ENCODE measurements at places on chromosomes 1 and 21.

DNA sequence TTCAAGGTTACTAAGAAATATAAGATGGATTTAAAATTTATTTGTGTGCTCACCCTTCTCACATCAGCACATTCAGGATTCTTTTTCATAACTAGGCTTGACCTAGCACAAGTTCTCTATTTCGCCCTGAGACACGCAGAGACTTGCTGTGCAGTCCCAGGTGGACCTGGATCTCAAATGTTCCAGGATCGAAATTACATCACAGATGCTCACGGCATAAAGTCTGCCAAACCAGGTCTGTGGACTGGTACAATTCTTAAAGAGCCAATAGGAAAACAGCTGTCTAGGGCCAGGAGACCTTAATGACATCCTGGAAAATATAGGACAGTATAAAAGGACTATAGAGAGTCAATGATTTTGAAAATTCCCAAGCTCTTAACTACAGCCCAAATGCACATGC lies 2.2 kb downstream of the PGBD5 start:
- no peak for DNase-seq

DNA sequence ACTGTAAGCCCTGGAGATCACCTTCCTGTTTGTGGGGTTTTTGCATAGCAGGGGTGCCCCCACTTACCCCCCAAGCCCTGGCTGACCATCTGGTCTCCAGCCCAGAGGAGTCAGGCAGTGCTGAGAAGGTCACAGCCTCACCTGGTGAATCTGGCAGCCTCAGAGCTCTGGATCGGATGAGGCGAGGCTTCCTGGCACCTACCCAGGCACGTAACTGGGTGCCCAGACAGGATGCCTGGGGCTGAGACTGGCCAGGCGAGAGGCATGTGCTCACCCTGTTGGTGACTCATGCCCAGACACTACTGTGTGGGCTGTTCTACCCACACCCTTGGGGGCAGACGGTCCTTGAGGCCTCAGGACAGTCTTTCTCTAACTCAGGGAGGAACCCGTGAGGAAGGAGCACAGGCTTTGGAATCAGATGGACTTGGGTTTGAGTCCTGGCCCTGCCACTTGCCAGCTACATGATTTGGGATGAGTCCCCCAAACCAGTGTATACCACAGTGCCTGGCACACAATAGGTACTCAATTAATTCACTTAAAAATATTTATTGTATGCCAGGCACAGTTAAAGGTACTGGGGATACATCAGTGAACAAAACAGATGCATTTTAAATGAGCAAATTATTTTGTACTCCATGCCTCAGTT lies 15.1 kb upstream of the PADI3 start:
- peak; percentile 88 for DNase-seq

DNA sequence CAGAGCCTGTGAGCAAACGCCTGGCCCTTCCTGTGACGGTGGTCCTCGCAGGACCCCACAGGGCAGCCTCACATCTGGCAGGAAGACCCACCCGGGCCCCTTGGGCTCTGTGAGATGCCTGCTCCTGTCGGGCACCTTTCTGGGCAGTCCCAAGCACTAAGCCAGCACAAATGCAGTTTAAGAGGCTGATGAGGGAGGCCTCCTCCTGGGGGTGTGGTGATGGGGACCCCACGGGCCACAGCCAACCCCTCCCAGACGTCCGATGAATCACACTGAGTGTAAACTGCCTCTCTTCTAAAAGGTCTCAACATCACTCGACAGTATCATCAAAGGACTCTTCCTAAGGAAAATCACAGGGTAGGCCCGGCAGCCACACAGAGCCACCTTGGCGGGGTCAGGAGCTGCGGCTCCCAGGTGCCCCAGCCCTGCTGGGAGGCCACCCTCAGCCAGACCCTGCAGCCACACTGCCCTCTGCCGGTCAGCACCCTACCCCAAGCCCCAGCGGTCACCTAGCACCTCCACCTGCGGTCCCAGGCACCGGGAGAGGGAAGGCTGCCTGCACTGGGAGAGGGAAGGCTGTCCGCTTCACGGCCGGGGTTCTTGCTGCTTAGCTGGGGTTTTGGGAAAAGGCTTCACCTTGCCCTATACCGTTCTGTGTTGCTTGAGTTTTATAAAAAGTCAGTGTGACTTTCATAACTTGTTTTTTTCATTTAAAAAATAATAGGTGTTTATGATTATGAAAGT lies 3.9 kb upstream of the PRKCZ start:
- DNase-seq = no peak

DNA sequence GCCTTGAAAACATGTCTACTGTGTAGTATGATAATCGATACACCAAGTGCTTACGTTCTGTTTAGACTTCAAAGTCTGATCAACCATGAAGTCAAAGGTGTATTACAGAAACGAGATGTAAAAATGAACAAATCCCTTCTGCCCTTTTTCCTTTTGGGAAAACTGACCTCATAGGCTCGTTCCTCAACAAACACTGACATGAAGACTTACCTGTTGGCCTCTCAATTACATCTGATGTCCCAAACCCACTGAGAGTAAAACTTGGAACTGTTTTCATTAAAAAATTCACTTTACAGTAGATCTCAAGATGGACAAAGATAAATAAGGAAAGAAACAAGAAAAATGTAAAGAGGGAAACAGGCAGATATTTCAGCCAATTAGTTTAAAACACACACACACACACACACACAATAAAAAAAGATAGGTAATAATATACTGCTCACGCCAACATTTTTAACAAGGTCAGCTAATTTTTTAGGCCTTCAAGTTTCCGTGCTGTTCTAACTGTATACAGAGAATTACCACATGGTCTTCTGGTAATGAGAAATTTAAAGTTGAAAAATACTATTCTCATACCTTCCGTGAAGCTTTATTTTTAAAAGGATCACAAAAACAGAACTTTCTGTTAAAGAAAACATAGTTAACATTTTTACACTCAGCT lies 2.1 kb downstream of the HMGN1 start:
- DNase-seq = no peak

DNA sequence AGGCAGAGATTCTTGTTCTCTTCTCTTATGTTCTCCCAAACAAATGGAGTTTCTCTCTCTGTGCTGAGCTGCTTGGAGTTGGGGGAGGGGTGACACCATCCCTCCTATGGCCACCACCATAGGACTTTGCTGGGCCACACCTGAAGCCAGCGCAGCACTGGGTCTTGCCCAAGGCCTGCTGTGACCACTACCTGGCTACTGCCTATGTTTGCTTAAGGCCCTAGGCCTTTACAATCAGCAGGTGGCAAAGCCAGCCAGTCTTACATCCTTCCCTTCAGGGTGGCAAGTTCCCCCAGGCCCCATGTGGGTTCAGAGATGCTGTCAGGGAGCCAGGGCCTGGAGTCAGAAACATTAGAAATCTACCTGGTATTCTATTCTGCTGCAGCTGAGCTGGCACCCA lies 6.3 kb upstream of the MTARC2 start:
- DNase-seq = no peak

DNA sequence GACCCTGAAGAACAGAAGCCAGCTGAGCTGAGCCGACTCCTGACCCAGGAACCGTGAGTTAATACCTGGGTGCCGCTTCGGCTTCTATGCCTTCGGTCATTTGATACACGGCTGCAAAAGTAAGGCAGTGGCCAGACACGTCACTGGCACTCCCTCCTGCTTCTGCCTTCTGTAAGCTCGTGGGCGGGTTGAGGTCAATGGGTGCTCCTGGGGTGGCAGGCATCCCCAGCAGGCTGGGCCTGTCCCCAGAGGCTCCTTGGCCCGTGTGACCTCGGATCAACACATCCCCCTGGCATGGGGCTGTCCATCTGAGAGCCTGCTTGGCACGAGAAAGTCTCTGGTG lies 35.7 kb upstream of the COL6A1 start:
- no peak for DNase-seq

DNA sequence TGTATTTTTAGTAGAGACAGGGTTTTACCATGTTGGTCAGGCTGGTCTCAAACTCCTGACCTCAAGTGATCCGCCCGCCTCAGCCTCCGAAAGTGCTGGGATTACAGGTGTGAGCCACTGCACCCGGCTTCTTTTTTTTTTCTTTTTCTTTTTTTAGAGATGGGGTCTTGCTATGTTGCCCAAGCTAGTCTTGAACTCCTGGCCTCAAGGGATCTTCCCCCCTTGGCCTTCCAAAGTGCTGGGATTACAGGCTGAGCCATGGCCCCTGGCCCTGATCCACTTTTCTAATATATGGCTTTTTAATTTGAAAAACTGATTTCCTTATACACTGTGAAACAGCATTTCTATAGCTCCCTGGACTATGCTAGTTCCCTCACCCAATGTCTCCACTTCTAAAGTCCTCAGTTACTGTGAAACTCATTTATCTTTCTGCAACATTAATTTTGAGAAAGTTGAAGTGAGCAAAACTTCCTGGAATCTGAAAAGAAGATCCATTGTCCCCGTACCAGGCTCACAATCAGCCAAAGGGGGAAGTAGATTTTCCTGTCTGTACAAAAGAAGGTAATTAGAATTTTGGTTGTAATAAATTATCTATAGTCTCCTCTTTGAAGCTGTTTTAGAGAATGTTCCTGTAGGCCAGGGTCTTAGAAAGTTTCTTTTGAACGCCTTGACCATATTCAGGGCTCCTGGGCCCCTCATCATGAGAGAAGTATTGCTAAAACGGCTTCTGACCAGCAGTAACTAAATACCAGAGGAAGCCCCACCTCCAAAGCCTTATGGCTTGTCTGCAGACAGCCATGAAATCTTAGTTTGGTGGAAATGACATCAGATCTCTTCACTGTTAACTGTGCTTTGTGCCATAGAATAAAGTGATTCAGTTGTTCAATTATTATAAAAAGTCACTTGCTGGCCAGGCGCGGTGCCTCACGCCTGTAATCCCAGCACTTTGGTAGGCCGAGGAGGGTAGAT lies 34.9 kb downstream of the DEGS1 start:
- DNase-seq = no peak

DNA sequence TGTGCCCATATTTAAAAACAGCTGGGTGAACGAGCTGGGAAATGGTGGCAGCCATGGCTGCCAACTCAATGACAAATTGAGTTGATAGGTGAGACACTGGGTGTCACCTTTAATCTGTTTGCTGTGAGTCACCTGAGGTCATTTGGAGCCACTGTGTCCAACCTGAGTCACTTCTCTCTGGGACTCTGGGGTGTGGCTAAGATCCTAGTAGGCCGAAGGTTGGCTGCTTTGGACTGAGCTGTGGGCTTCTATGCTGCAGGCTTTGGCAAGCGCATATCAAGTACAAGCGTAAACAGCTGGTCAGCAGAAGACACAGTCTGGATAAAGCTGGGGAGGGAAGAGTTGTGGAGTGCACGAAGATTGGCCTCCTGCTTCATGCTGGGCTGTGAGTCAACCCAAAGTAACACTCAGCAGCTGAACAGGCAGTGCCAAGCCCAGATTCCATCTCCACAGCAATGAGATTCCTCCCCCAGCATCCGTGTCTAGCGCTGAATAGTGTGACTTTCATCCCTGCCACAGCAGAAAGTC lies 24.0 kb downstream of the TEX35 start:
- no peak for DNase-seq

- no peak for DNase-seq
Observed at GRCh38 chr1:79005945-79006344, 585 bp downstream of the ADGRL4 start.

DNA sequence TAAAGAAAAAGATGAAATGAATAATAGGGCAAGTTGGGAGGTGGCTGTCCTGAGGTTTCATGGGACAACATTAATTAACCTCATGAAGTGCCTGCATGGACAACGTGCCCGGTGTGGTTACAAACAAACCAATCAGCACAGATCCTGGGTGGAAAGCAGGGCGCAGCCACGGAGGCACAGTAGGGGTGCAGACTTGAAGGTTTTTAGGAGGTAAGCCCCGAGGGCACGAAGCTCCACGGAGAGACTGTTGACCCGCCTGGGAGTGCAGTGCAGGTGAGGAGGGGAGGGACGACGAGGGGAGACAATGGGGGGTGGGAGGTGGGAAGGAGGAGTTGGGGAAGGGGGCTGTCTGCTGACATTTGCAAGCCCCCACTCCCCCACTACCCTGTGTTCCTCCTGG lies 2.3 kb upstream of the RIPK4 start:
- DNase-seq = no peak

DNA sequence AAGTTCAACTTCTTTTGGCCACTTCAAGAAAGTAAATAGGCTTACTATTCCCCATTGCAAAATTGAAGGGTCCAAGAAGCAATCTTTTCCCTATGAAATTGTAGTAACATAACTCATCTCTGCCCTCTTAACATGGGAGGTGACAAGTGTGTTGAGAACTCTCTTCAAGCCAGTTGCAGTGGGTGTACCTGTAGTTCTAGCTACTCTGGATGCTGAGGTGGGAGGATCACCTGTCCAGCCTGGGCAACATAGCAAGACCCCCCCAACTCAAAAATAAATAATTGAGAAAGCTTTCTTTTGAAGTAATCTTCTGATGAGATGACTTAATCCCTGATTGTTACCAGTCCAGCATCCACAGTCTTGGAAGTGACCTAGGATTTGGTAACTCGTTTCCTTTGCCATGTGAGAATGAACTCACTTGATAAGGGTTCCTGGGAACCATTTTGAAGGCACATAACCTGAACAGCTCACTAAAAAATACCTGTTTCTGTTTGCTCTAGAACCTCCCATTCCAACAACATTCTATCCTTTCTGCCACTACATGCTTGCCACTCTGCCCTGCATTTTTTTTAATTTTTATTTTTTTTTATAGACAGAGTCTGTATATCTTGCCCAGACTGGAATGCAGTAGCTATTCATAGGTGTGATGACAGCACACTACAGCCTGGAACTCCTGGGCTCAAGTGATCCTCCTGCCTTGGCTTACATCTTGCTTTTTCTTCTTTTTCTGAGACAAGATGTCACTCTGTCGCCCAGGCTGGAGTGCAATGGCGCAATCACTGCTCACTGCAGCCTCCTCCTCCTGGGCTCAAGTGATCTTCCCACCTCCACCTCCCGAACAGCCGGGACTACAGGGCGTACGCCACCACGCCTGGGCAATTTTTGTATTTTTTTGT lies 1.4 kb upstream of the IPO9 start:
- DNase-seq = no peak

GRCh38 chr21:35202431-35202830 lies 153.3 kb upstream of the RUNX1 start:
- DNase-seq = no peak
